Tibial nerve (tissue), 4 donors: ENCODE measurements at places on chromosomes 2 and 18. TPM values are rescaled to one million over a fixed set of nuclear protein-coding genes. Genes with fewer than 3 reads are reported as not detected.

The SLC38A11 gene
- total RNA-seq, result 1.5 TPM

The TSPYL6 gene
- total RNA-seq, result not detected

The HOXD13 gene
- not detected for total RNA-seq

The GPR35 gene
- 8.2 TPM for total RNA-seq

The CYP1B1 gene
- 170 TPM for total RNA-seq

The SERPINB2 gene
- total RNA-seq, result not detected

The GPBAR1 gene
- total RNA-seq, result 37.8 TPM

The ASB18 gene
- total RNA-seq, result not detected

The EFEMP1 gene
- 113 TPM for total RNA-seq

GRCh38 chr2:70977605-70978205, 725 bp upstream of the ANKRD53 start:
- H3K4me1 ChIP-seq, result peaks cover 10% of the 10 kb centered on the region
- H3K27me3 ChIP-seq, result no peaks in the 10 kb centered on the region
- DNase-seq, result peak; percentile 32
- H3K4me3 ChIP-seq, result peak overlapping the region; percentile 48
- H3K27ac ChIP-seq, result peak overlapping the region; percentile 90

- H3K27me3 ChIP-seq, result no peaks in the 10 kb centered on the region
- H3K4me1 ChIP-seq, result no peaks in the 10 kb centered on the region
- no peak overlapping the region for H3K27ac ChIP-seq
- no peak overlapping the region for H3K4me3 ChIP-seq
Measured at GRCh38 chr2:103435010-103435409, 673.2 kb downstream of the TMEM182 start.

DNA sequence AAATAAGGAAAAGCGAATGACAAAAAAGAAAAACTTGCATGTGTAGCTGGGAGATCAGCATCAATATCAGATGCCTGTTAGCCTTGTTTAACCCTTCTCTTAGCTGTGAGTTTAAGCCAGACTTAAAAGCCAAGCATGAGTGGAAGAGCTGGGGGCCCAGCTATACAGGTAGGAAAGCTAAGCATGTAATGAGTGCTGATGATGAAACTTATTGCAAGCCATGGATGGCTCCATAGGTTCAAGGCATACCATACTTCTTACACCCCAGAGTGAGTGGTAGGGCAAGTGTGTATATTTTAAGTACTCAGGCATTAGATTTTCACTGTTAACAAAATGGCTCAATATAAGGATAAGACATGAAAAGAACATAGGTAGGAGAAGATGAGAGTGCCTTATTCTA, 28.0 kb downstream of the RBBP8 start:
- H3K4me1 ChIP-seq, result no peaks in the 10 kb centered on the region
- no peaks in the 10 kb centered on the region for H3K36me3 ChIP-seq

GRCh38 chr2:101770726-101771125, 73.2 kb downstream of the MAP4K4 start:
- DNase-seq, result no peak
- H3K4me3 ChIP-seq, result no peak overlapping the region
- no peaks in the 10 kb centered on the region for H3K27me3 ChIP-seq
- H3K27ac ChIP-seq, result peak overlapping the region; percentile 29

- no peak overlapping the region for H3K27ac ChIP-seq
- H3K4me3 ChIP-seq, result no peak overlapping the region
- no peaks in the 10 kb centered on the region for H3K4me1 ChIP-seq
- no peaks in the 10 kb centered on the region for H3K36me3 ChIP-seq
Measured at GRCh38 chr2:207394203-207394781, 135.5 kb upstream of the CREB1 start.

DNA sequence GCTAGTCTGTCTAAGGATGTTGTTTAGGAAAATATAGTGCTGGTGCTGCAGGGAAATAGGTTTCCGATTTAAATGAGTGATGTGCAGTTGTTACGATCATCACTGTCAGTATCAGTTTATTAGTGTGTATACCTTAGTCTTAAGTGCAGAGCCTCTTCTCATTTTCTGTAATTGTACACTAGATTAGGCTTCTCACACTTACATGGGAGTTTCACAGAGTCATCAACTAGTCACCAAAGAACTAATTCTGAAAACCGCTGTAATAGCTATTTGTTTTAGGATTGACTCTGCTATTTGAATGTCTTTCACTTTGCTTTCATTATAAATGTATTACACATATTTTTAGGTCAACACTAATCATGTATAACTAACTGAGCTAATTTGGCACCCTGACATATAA, 99.8 kb upstream of the ZEB2 start:
- H3K27me3 ChIP-seq, result no peaks in the 10 kb centered on the region
- H3K4me3 ChIP-seq, result no peak overlapping the region
- no peak for DNase-seq
- H3K36me3 ChIP-seq, result no peaks in the 10 kb centered on the region
- peaks cover 7% of the 10 kb centered on the region for H3K4me1 ChIP-seq
- no peak overlapping the region for H3K27ac ChIP-seq

GRCh38 chr2:238515377-238515776, 88.7 kb downstream of the ASB1 start:
- peaks cover 7% of the 10 kb centered on the region for H3K36me3 ChIP-seq
- H3K4me1 ChIP-seq, result no peaks in the 10 kb centered on the region
- H3K27ac ChIP-seq, result no peak overlapping the region
- no peak overlapping the region for H3K4me3 ChIP-seq
- DNase-seq, result no peak
- no peaks in the 10 kb centered on the region for H3K27me3 ChIP-seq

DNA sequence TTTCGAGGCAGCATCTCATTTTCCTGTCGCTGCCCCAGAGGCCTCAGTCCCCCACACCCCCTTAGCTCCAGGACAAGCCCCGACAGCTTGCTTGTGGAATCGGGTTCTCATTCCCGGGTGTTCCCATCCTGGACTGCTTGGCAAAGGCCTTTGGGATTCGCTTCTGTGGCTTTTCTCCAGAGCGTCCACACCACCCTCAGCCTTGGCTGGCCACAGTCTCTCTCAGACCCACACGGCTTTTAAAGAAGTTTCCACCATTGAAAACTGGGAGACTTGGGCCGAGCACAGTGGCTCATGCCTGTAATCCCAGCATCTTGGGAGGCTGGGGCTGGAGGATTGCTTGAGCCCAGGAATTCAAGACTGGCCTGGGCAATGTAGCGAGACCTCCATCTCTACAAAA, 2.7 kb downstream of the ESPNL start:
- H3K36me3 ChIP-seq, result no peaks in the 10 kb centered on the region
- no peaks in the 10 kb centered on the region for H3K27me3 ChIP-seq
- H3K4me1 ChIP-seq, result no peaks in the 10 kb centered on the region
- no peak overlapping the region for H3K4me3 ChIP-seq
- no peak for DNase-seq

DNA sequence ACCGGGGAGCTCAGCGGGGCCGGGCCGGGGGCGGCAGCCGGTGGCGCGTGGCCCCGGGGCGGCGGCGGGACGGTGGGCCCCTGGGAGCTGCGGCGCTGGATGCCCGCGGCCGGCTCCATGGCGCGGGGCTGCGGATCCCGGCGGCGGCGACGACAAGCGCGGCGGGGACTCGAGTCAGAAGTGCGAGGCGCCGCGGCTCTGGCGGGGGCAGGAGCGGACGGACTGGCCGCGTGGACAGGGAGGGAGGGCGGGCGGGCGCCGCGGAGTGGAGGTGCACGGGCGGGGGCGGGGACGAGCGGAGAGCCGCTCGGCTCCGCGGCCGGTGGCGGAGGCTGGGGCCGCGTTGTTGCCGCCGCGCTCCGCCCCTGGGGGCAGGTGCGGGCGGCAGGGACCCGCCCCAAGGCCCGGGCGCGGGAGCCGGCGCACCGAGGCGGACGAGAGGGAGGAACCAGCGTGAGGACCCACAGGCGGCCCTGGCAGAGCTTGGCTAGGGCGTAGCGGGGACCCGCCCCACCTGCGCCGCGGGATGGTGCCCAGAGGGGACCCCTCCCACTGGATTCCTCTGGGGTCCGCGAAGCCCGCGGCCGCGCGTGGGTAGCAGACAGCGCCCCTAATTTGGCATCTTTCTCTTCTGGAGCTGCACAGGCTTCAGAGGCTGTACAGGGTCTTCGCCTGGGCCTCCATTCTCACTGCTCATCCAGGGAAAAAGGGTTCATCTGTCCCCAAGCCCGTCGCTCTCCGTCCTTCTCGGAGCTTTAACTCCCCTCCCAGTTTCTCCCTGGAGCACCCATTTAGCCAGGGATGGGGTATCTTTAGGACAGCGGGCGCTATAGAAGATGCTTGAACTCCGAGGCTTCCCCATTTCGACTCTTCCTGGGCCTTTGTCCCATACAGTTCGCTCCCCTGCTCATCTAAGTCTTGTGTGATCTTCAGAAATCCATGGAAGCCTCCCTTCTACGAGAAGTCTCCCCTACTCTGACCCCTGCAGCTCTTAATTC, at the start of gene TMEM163:
Gene TMEM163 (minus strand): TSS at position 184 of the 998 bp plus-strand sequence.
- no peak for DNase-seq
- peaks cover 4% of the 10 kb centered on the region for H3K4me1 ChIP-seq
- H3K27me3 ChIP-seq, result no peaks in the 10 kb centered on the region
- peak within 1 kb of the TSS; percentile 10 for H3K4me3 ChIP-seq
- H3K36me3 ChIP-seq, result no peaks in the 10 kb centered on the region
- H3K27ac ChIP-seq, result no peak within 1 kb of the TSS

- H3K4me3 ChIP-seq, result no peak overlapping the region
- DNase-seq, result no peak
- no peaks in the 10 kb centered on the region for H3K27me3 ChIP-seq
- H3K36me3 ChIP-seq, result no peaks in the 10 kb centered on the region
Measured at GRCh38 chr2:219643084-219643473, 15.6 kb downstream of the SLC4A3 start.

- H3K4me3 ChIP-seq, result no peak overlapping the region
- no peak overlapping the region for H3K27ac ChIP-seq
- no peaks in the 10 kb centered on the region for H3K36me3 ChIP-seq
- no peak for DNase-seq
- no peaks in the 10 kb centered on the region for H3K4me1 ChIP-seq
- no peaks in the 10 kb centered on the region for H3K27me3 ChIP-seq
Measured at GRCh38 chr2:123890148-123890547, 134.9 kb upstream of the CNTNAP5 start.

- H3K4me3 ChIP-seq, result no peak overlapping the region
- no peaks in the 10 kb centered on the region for H3K4me1 ChIP-seq
- no peak for DNase-seq
Measured at GRCh38 chr18:46719388-46719787, 37.5 kb downstream of the ST8SIA5 start.

DNA sequence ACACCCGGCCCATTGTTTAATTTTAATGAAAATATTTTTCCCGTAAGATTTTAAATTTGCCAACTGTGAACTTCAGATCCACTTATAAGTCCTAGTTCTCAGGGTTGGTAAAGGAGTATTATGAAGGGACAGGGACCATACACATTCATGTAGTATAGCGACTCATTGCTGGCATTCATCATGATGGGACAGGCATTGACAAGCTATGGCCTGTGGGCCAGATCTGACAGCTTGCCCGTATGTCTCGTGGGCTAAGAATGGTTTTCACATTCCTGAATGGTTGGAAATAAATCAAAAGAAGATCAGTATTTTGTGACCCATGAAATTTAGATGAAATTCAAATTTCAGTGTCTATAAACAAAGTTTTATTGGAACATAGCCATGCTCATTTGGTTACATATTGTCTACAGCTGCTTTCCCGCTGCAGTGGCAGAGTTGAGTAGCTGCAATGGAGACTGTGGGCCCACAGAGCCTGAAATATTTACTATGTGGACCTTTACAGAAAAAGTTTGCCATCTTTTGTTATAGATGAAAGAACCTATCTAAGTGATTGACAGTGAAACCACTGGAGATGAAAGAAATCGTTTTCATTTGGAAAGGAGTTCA, 4.1 kb downstream of the RAPGEF4 start:
- no peak overlapping the region for H3K4me3 ChIP-seq
- no peak for DNase-seq
- H3K4me1 ChIP-seq, result no peaks in the 10 kb centered on the region
- H3K36me3 ChIP-seq, result no peaks in the 10 kb centered on the region
- peaks cover 29% of the 10 kb centered on the region for H3K27me3 ChIP-seq

- no peaks in the 10 kb centered on the region for H3K4me1 ChIP-seq
- H3K27me3 ChIP-seq, result no peaks in the 10 kb centered on the region
- H3K27ac ChIP-seq, result no peak overlapping the region
- no peaks in the 10 kb centered on the region for H3K36me3 ChIP-seq
- H3K4me3 ChIP-seq, result no peak overlapping the region
- DNase-seq, result no peak
Measured at GRCh38 chr2:29731948-29732347, 189.4 kb downstream of the ALK start.

DNA sequence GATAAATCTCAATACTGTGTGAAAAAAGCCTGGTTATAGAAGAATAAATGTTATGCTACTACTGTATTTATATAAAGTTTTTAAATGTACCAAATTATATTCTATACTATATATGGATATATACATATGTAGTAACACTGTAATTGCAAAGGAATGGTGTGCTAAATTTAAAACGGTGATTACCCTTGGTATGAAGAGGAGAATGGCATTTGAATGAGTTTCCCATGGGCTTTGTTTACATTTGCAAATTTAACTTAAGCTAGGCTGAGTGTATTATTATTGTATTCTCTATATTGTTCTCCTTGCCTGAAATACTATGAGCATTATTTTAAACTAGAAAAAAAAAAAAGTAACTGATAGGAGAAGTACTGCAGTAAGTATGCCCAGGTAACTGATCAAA, 4.7 kb upstream of the SP3 start:
- no peaks in the 10 kb centered on the region for H3K4me1 ChIP-seq
- H3K36me3 ChIP-seq, result no peaks in the 10 kb centered on the region
- no peaks in the 10 kb centered on the region for H3K27me3 ChIP-seq
- DNase-seq, result no peak

DNA sequence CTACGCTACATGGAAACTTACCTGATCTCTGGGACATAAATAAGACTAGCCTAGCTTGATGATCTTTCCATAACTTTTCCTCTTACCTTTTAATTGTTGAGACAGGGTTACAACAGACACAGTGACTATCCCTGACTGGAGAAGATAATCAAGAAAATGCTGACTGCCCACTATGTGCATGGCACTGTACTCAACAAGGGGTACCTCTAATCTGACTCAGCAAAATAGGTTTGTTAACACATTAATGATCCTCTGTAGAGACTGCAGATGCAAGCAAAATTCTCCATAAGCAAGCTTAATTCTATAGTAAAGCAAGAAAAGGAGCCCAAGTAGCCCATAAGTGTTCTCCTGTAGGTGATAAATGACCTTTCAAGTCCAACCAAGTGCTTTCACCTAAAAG, 25.5 kb downstream of the ACVR1C start:
- no peaks in the 10 kb centered on the region for H3K27me3 ChIP-seq
- no peak overlapping the region for H3K27ac ChIP-seq
- no peaks in the 10 kb centered on the region for H3K36me3 ChIP-seq
- H3K4me1 ChIP-seq, result no peaks in the 10 kb centered on the region

DNA sequence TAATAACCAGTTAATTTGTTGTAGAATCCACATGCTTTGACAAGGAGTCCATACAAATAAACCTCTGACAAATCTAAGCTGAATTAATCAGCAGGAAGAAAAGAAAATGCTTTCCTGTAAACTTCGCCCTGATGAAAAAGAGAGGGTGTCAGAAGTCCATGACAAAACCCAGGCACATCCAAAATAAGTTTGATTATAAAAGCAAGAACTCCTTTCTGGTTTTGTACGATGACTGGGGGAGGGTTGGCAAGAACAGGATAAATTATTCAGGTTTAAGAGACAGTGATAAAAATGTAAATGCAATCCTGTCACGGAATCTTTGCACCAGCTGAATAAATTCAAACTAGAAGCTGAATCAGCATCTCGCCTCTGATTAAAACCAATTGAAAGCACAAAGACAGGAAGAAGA, 469.2 kb upstream of the TNP1 start:
- no peak overlapping the region for H3K27ac ChIP-seq
- H3K4me3 ChIP-seq, result no peak overlapping the region
- DNase-seq, result no peak
- H3K4me1 ChIP-seq, result peaks cover 41% of the 10 kb centered on the region
- H3K36me3 ChIP-seq, result no peaks in the 10 kb centered on the region
